ENCODE measurements at places on chromosomes 4 and X.

GRCh38 chr4:94571715-94572114, 120.0 kb downstream of the PDLIM5 start:
- no peak for DNase-seq

- no peak for DNase-seq
Observed at GRCh38 chr4:78799551-78800495, 23.7 kb downstream of the BMP2K start.

DNA sequence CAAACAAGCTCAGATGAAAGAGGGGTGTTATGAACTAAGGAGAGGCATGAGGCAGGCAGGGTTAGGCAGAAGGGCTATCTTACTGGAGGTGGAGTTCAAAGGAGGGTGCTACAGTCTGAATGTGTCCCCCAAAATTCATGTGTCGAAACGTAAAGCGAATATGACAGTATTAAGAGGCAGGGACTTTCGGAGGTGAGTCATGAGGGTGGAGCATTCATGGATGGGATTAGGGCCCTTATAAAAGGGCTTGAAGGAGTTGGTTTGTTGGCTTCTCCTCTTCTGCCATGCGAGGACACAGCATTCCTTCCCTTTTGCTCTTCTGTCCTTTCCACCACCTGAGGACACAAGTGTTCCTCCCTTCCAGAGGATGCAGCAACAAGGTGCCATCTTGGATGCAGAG, 22.9 kb downstream of the APLN start:
- no peak for DNase-seq

DNA sequence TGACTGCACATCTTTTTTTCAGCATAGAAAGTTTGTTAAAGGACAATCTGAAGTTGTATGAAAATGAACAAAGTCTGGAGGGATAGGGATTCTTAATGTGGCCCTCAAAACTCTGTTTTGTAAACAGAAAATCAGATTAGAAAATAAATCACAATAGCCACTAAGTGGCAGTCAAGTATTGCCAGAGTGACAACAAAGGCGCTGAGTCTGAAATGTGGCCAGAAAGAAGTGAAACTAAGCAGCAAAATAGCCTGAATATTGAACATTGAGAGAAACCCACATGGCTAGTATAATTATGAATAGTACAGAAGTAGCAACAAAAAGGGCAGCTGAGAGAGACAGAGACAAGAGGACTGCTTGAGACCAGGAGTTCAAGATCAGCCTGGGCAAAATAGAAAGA, 81.1 kb upstream of the CT45A1 start:
- no peak for DNase-seq

- no peak for DNase-seq
Observed at GRCh38 chr4:10158333-10158942, 41.8 kb upstream of the WDR1 start.

DNA sequence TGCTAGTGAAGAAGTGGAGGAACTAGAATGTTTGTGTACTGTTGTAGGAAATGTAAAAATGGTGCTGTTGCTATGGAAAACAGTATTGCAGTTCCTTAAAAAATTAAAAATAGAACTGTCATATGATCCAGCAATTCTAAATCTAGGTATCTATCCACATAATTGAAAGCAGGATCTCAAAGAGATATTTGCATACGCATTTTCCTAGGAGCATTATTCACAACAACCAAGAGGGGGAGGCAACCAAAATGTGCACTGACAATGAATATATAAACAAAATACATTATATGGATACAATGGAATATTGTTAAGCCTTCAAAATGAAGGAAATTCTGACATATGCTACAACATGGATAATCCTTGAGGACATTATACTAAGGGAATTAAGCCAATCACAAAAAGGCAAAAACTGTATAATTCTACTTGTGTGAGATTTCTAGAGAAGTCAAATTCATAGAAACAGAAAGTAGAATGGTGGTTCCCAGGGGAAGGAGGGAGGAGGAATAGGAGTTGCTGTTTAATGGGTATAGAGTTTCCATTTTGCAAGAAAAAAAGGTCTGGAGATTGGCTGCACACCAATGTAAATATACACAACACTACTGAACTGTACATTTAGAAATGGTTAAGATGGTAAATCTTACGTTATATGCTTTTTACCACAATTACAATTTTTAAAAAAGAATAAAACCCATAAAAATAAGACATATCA, 35.6 kb upstream of the KCNE5 start:
- no peak for DNase-seq

GRCh38 chrX:132956421-132957210, 1.8 kb downstream of the HS6ST2 start:
- DNase-seq = no peak

DNA sequence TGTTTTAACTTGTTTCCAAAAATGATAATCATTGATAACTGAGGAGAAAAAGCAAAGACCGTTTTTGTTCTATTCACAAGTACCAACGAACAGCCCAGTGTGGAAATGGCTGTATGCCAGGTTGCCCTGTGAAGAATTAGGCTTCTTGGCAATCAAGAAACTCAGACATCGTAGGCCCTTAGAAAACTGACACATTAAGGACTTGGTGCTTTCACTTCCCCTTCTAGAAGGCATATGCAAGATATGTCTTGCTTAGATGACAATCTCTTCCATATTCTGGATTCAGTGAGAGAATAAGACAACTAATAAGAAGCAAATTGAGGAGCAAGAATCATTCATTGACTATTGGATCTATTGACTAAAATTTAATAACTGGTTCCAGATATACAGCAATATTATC, 56.6 kb downstream of the ANAPC10 start:
- no peak for DNase-seq

- DNase-seq = no peak
Observed at GRCh38 chr4:42641161-42641560, 15.7 kb downstream of the ATP8A1 start.

DNA sequence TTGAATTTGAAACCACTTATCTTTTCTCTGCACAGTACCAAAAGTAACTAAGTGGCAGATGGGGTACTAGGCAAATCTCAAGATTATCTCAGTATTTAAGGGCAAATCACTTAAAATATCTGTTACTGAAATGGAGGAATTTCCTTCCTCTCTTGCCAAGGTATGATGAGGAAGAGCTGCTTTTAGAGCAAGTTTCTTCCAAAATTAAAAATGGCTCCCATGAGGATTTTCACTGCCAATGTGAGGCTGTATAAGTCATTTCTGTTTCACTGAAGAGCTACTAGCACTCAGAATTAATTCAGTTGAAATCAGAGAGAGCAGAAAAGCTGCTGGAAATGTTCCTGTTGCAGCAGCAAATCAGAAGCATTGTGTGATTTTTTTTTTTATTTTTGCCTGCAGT, 43.4 kb downstream of the GABRB1 start:
- no peak for DNase-seq

GRCh38 chr4:166734797-166735196, 499.5 kb downstream of the SPOCK3 start:
- no peak for DNase-seq

DNA sequence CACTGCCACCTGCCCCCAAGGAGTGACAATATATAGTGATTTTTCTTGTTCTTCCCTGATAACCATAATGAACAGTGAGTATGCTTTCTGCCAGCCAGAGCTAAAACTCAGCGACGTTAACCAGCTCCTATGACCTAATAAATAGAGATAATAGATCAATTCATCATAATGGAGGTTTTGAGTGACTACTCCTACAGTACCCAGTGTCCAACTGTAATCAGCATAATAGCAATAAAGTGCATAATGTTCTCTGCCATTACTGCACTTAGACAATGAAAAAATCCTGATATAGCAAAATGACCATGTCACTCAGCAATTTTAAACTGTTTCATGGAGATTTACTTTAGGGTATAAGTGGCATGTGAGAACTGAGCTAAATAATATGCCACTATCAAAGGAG, 20.7 kb upstream of the TXLNG start:
- DNase-seq = no peak

- DNase-seq = no peak
Observed at GRCh38 chr4:140239311-140239710, 85.3 kb upstream of the MAML3 start.

GRCh38 chr4:188986271-188986689, 847.0 kb downstream of the TRIML1 start:
- DNase-seq = peak; percentile 72

DNA sequence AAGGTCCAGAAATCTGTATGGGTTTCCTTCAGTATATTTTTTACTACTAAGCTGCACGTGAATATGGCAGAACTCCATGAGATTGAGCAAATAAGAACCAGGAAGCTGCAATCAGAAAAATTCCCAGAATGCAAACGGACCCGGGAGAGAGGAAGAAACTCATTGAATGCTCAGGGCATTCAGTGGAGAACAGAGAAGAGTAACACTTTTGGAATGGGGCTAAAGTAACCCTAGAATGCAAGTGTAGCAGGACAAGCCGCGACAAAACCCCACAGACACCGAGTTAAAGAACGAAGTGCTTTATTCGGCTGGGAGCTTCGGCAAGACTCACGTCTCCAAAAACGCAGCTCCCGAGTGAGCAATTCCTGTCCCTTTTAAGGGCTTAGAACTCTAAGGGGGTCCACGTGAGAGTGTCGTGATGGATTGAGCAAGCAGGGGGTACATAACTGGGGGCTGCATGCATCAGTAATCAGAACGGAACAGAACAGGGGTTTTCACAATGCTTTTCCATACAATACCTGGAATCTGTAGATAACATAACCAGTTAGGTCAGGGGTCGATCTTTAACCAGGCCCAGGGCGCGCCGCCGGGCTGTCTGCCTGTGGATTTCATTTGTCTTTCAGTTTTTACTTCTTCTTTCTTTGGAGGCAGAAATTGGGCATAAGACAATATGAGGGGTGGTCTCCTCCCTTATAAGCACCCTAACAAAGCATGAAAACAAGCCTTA, 56.4 kb downstream of the RAB28 start:
- no peak for DNase-seq

- DNase-seq = no peak
Observed at GRCh38 chr4:3812211-3812934, 46.2 kb downstream of the ADRA2C start.

- no peak for DNase-seq
Observed at GRCh38 chr4:74456056-74456744, 11.3 kb downstream of the AREG start.

GRCh38 chrX:153477364-153477857, 7.0 kb upstream of the HAUS7 start:
- DNase-seq = no peak

- no peak for DNase-seq
Observed at GRCh38 chrX:84240848-84241565, 53.0 kb upstream of the RPS6KA6 start.

- DNase-seq = peak; percentile 87
Observed at GRCh38 chrX:109840585-109840984, 107.5 kb upstream of the ACSL4 start.

DNA sequence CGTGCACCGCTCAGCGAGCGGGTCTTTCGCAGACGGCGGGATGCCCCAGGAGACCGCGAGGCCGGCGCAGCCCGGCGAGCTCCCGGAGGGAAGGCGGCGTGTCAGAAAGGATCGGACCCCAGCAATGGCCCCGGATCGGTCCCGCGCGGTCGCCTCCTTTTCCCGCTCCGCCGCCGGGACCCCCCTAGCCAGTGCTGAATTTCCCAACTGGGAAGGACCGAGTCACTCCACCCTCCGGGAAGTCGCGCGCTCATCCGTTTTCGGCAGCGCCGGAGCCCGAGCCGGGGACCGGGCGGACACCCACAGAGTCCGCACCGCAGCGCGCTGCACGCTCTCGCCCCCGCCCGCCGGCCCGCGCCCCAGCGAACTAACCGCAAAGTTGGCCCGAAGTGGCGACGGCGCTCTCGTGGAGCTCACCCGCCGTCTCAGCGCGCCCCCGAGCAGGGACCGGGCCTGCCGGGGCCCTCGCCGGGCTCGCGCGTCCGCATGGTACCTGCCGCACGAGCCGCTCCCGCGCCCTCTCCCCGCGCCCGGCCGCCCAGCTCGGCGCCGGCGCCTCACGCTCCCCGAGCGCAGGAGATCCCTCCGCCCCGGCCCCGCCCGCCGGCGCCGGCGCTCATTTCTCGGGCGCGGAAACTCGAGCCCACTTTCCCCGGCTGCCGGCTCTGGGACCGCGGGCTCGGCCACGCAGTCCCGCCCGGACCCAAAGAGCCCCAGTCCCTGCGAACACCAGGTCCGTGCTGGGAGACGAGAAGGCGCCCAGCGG, at the start of gene FAT1:
Gene FAT1 (minus strand): TSS at position 565 of the 766 bp plus-strand sequence. CDS start 14,029 bp downstream, outside the sequence.
- no peak for DNase-seq

- DNase-seq = no peak
Observed at GRCh38 chr4:102477657-102478056, 23.5 kb upstream of the NFKB1 start.

GRCh38 chr4:26916195-26916594, 55.6 kb downstream of the STIM2 start:
- DNase-seq = no peak

GRCh38 chr4:6262847-6263487, 6.7 kb upstream of the WFS1 start:
- DNase-seq = no peak

GRCh38 chr4:110046588-110047049, 133.9 kb downstream of the EGF start:
- no peak for DNase-seq

- DNase-seq = no peak
Observed at GRCh38 chr4:159142241-159142640, 39.4 kb downstream of the RAPGEF2 start.

DNA sequence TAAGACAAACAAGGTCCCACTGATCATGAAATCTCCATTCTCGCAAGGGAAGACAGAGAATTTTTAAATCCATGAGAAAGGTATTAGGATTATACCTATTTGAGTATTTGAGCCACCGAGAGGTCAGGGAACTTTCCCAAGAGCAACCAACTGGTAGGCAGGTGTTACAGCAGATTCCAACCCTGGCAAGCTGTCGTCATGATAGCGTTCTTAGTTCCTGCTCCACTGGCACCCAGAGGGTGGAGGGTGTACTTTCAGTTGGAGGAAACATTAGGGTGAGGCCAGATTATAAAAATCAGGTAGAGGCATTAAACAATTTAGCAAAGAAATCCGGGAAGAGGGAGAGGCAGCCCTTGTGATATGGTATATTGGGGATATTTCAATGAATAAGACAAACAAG, 23.3 kb downstream of the COQ2 start:
- DNase-seq = no peak

DNA sequence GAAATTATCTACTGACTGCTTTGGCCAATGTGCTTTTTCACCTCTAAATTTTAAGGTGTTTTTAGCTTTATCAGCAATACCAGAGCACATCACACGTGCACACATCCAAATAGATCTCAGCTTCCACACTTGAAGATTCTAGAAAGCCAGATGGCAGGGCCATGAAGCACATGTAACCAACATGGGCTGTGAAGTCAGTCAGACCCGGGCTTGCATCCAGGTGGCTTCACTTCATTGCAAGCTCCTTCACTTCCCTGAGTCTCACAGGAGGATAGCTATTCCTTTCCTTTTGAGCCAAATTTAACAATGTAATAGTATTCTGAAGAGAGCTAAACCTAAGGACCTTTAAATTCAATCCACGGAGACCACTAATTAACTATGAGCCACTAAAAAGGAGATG, 86.5 kb downstream of the SH3RF1 start:
- DNase-seq = no peak

DNA sequence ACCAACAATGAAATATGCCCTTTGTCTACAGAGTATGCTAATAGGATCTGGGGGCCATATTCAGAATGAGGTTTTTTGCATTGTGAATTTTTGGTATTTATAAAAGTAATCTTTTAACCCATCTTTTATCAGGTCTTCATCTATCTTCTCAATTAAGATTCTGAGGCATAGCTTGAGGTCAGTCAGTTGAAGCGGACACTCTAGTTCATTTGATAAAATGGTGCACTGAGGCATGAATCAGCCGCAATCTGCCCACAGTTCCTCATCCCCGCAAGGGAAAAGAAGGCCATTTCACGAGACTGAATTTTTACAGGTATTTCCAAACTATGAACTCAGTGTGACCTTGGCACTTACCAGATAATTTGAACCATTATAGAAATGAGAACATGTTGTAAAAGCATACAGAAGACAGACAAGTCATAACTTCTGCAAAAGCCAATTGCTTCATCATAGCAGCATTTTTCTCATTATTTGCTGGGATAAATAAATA, 19.3 kb upstream of the VCX2 start:
- no peak for DNase-seq
